ENCODE measurements at places on chromosomes 2 and 18.

DNA sequence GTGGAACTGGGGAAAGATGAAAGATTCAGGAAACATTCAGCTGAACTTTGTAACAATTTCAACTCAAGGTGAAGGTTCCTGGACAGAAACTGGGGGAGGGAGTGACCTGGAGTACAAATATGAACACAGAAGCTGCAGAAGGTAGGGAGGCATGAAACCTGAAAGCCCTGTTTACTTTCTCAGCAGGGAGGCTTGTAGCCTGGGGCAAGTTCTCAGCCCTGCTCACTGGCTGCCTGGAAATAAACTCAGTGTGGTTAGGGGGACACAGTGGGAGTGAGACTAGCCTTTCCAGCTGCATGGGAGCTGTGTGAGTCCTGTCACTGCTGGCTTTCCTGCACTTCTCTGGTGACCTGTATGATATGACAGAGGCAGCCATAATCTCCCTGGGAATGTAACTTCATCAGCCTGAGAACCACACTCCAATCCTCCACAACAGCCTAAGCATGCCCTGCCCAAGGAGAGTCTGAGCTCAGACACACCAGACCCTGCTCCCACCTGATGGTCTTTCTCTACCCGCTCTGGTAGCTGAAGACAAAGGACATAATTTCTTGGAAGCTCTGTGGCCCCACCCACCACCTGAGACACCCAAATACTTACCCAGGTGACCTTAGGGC lies 77.0 kb downstream of the ZSWIM2 start:
- no peak for DNase-seq

DNA sequence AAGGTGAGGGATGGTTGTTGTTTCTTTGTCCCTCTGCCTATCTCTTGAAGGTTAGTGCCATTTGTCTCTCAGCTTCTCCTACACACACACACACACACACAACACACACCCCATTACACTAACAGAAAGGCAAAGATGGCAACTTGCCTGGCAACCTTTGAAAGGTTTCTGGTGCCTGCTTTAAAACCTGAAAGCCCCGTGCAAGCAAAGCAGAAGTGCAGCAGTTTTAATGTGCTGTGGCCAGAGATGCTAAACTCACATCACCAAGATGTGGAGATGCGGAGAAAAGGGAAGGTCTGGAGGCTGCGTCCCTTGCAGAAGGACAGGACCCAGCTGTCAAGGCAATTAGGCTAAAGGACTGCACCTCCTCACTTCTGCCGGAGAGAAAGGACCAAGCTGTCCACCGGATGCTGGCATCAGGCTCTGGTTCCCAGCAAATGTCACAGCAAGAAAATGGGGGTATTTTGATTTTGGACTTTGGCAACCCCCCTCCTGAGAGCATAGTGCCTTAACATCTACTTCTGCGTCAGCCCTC lies 196.4 kb downstream of the ARL4C start:
- DNase-seq, result no peak

GRCh38 chr2:105625632-105626031 lies 119.1 kb upstream of the NCK2 start:
- DNase-seq, result no peak

GRCh38 chr18:9362869-9363268 lies 28.3 kb downstream of the TWSG1 start:
- no peak for DNase-seq

DNA sequence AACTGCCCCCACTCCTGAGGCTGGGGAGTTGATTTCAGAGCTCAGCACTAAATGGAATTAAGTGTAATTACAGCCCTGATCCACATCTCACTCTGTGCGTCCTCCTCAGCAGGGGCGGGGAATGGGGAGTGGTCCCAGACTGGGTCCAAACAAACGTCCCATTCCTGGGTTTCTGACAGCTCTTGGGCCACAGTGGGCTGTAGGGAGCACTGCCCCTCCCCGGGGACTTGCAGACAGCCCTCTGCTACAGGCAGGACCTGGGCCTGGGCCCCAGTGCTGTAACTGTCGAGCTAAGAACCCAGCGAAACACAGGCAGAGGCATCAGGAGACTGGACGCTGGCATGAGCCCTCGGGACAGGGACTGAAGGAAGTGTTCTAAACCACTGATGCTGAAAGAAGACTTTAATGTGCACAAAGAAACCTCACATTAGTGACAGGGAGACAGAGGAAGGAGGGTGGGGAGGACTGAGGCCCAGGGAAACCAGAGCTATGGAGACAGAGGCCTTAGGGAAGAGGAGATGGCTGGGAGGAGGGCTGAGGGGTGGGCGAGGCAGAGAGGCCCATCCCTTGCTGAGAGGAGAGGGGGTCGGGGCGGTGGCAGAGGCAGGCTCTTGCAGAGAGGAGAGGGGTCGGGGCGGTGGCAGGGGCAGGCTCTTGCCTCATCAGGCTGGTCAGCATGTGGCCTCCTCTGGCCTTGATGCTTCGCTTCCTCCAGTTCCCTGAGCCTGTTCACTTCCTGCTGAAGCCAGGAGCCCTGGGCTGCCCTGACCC lies 5.8 kb upstream of the SEMA4C start:
- DNase-seq, result peak; percentile 11

DNA sequence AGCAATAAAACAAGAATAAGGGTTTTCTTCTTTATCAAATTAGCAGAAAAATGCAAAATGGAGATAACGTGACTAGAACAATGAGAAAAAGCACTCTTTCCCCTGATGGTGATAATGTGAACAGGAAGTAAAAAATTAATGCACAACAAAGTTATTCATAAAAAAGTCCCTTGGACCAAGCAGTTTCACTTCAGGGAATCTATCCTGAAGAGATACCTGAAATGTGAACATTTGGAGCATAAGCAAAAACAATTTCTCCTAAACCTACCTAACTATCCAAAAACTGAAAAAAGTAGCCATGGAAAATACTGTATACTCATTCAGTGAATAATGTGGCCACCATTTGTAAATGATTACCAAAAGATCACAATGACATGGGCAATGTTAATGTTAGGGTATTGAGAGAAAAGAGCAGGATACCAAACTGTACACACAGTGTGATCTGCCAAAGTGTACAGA lies 48.7 kb downstream of the TRIP12 start:
- no peak for DNase-seq

DNA sequence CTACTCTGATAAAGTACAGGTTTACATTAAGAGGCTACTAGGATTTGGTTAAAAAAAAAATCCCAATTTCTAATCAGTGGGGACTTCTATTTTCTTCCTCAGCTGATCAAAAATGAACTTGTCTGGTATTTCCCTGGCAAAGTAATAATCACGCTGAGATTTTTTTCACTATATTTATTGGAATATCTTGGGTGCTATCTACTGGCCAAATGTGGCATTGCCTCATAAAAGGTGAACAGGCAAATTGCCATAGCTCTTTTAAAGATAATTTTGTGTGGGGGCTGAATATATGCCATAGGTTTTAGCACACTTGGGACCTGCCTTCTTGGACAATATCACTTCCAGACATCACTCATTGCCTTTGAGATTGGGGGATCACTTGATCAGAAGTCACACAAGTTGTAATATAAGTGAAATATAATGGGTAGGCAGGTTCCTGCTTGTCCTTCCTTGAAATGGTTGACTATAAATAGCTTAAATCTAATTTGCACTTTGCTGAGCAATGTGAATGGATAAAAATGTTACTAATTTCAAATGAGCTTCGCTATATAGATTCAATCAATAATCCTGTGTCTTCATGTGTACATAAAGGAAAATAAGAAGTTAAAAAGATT lies 7.0 kb upstream of the NXPH2 start:
- peak; percentile 68 for DNase-seq

- no peak for DNase-seq
These were observed 118.8 kb downstream of the UBR3 start for GRCh38 chr2:169946092-169946491.

DNA sequence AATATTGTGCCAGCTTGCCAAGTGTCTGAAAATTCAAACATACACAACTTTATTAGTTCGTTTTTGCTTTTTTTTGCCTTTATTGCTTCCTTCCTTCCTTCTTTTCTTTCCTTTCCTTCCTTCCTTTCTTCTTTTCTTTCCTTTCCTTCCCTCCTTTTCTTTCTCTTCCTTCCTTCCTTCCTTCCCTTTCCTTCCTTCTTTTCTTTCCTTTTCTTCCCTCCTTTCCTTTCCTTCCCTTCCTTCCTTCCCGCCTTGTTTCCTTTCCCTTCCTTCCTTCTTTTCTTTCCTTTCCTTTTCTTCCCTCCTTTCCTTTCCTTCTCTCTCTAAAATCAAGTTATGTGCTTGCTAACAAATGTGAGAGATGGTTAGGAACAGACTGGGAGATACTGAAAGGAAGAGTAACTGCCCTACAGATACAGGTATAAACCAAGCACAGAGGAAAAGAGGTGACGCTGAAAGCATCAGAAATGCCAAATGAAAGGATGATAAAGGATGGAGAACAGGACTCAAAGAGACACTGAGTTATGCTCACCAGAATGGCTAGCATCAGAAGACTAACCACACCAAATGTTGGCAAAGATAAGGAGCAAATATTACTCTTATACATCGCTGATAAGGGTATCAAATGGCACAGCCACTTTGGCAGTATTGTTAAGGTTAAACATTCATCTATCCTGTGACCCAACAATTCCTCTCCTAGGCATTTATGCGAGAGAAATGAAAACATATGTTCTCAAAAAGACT lies 151.6 kb downstream of the MREG start:
- no peak for DNase-seq

DNA sequence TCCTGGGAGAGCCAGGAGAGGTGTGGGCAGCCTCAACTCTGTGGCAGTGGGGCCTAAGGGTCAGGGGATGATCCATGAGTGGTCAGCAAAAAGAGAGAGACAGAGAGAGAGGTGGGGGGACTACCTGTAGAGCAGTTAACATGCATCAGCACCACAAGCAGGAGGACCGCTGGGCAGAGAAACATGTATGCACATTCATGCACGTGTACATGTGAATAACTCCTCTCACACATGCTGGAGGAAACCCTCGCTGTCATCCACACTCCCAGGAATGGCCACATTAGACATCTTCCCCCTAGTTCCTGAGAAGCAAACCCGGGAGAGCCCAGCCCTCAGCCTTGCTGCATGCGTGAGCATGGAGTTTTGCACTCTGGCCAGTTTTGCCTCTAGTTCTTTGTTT lies 166.1 kb downstream of the SMAD7 start:
- DNase-seq, result no peak

GRCh38 chr18:26103579-26103978 lies 13.2 kb upstream of the SS18 start:
- DNase-seq, result no peak

GRCh38 chr2:107822302-107822701 lies 4.4 kb upstream of the RGPD4 start:
- DNase-seq, result no peak

GRCh38 chr18:63843008-63843407 lies 44.5 kb upstream of the SERPINB2 start:
- DNase-seq, result no peak

DNA sequence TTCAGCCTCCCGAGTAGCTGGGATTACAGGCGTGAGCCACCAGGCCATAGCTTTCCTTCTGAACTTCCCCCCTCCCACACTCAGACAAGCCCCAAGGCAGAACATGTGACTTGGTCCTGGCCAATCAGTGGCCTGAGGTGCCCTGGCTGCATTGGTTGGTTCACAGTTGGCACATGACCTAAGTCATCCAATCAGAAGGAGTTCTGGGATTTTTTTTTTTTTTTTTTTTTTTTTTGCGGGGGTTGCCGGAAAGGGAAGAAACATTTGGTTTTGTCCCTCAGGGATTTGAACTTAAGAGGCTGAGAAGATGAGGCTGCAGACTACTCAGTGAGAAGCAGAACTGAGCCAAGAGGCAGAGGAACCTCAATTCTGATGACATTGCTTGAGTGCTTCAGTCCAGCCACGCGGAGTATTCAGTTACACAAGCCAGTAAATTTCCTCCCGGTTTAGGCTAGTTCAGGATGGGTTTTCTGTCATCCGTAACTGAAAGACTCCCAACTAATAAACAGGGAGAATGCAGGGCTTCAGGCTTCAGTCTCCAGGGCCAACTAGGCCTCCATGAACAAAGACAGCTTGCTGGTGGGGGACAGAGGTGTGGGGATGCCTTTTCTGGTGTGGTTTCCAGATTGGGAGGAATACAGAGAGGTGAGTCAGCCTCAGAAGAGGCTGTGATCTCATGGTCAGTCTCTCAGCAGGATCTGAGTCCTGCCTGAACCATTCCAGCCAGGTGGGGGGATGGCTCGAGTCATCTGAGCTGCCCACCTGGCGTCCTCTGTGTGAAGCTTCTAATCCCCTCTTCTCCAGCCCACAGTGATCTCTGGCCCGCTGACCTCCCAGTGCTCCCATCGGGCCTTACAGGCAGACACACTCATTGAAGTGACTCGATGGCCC lies 9.2 kb downstream of the PTMA start:
- no peak for DNase-seq

- DNase-seq, result no peak
These were observed 91.9 kb upstream of the CELF4 start for GRCh38 chr18:37657493-37657892.

- DNase-seq, result no peak
These were observed 1889.3 kb upstream of the CELF4 start for GRCh38 chr18:39454866-39455265.

DNA sequence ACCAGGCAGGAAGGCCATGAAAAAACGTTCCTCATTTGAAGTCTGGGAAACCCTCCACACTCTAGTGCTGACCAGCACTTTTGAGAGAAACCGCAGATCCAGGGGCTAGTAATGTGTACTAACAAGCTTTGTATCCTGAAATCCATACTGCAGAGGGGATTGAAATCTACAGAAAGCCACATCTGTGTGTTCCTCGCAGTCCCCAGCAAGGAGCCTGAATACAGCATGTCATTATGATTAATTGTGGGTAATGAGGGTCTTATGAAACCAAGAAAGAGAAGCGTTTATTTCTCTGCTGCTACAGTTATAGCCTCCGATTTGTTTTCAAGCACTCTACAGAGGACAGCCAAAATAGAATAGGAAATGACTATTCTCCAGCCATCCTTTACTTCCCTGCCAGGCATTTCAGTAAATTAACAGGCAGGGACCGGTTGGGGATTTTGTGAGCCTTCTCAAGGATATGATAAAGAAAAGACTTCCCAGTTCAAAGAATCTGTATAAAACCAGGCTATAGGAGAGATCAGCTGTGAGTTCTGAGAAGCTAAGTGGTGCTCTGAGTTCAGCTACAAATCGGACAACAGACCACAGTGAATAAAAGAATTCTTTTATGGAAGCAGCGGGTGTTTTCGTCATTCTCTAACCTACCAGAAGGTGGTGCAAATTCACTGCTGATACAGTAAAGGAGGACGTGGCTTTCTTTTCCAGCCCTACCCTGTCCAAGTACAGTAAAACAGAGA lies 133.4 kb downstream of the INSIG2 start:
- peak; percentile 75 for DNase-seq

- DNase-seq, result no peak
These were observed 42.4 kb upstream of the PDK1 start for GRCh38 chr2:172513524-172513900.
